ENCODE measurements at places on chromosomes 7 and 10.

DNA sequence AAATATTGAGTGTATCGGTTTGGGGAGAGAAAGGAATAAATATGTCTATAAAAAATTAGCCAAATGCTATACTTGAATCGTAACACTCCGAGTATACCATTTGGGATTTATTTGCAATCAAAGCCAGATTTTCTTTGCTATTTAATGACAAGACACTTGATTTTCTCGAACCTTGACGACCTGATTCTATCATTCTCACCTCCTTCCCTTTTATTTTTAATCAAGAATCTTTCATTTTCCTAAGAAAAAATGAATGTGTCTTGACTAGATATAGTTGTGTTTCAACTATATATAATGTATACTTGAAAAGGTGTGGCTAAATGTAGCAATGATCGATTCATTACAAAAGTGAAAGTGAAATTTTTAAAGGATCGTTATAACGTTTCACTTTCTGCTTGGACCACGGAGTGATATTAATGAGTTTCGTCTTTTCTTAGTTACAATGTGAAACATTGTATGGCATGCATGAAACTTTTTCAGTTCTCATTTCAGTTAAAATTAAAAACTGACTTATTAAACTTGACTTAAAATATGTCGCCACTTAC is 562 bp downstream of the NUB1 start:
- no peak for DNase-seq

- no peak for DNase-seq
These were observed 42.5 kb downstream of the SORCS3 start for GRCh38 chr10:104683567-104683966.

DNA sequence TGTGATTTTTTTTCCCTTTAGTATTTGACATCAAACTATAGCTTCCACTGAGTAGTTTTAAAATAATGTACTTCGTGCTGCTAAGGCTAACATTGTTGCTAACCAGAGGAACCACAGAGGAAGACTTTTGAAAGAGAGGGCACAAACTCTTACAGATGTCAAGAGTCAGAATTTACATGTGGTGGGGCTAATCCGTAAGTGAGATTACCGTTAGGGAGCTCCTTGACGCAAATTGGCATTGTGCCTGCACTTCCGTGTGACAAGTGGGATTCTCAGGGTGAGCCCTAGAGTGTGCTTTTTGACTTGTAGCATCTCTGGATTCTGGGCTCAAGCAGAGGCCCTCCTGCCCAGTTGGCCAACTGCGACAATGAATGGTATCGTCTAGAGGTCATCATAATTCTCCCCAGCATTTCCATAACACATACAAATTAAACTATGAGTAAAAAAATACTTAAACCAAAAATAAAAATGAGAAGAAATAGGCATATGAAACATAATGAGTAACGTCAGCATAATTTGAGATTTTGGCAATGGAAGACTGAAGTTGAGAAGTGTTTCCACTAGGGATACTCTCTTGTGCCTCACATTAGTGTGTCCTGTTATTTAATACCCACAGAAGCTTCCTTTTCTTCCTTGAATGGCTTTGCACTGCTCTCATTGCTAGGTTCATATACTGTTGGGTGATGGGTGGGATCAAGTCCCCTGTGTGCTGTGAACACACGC is 164.0 kb downstream of the SDK1 start:
- DNase-seq, result no peak

DNA sequence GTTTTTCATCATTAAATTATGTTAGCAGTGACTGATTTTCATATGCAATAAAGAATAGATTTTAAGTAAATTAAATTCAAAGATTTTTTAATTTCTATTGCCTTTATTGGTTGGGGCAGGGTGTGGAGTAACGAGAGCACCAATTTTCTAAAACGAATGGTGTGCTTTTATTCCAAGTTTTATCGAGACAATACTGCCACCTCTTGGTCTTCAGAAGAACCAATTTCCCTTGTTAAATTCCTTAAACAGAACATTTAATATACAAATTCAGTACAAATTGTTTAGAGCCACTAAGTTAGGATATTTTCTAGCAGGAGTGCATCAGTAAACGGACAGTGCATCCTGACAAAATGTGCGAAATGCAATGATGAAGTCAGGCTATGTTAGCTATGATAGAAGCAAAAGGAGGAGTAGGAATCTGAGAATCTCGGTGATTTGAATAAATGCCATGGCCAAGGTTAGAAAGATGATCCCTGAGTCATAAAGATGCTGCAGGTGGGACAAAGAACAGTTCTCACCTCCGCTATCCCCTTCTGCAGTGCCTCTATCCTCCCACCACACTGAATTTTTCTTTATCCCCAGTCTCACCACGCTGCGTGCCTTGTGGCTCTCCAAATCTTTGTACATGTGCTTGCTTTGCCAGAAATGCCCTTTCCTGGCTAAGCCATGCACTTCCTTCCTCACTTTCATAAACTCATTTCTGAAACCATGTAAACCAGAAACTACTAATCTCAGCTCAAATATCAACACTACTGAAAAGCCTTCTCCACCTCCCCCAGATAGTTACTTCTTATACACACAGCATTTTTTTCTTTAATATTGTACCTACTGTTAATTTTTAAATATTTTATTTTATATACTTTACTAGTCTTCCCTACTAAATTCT is 31.9 kb upstream of the AGBL3 start:
- DNase-seq, result peak; percentile 41

GRCh38 chr10:103144041-103144440 is 49.0 kb downstream of the NT5C2 start:
- DNase-seq, result no peak

GRCh38 chr7:37234334-37234733 is 214.3 kb downstream of the ELMO1 start:
- no peak for DNase-seq

DNA sequence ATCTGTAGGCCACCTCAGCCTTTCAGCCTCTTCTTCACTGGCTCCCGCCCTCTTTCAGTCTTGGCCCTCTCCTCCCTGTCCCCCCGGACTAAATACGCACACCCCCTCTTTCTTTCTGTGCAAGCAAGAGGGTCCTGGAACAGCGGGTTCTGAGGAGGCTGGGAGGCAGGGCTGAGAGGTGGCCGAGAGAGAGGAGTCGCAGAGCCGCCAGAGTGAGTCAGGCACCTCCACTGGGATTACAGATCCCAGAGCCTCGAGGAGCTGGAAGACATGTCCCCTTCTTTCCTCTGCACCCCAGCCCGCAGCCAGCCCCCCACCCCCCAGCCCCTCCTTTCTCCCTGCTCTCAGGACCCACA is 182 bp downstream of the CCDC136 start:
- no peak for DNase-seq

DNA sequence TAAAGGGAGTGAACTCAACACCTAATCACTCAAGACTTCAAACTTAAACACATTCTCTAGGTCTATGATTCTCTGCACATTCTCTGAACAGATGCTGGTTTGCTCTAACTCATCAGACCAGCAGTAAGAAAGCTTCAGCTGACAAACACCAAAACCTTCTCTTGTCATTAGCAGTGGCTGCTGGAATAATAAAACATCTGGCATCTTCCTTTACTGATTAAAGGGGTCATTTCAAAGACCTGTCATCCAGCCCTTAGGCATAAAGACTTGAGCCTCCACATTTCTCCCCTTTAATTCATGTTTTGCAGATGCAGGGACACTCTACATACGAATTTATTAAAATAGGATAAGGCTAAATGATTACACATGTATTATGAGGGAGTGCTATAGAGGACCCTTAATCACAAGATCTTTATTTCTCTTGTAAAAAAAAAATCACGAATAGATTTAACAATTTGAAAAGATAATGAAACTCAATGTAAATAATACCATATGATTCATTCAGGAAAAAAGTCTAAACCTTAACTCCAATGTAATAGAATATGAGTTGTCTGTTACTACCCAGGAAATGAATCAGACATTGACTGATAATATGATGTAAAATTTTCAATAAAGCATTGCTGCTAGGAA is 152.4 kb upstream of the GNAI1 start:
- no peak for DNase-seq

- peak; percentile 14 for DNase-seq
These were observed 27.8 kb downstream of the RHEB start for GRCh38 chr7:151491859-151492258.

GRCh38 chr10:77837248-77837924 is 89.2 kb downstream of the DLG5 start:
- DNase-seq, result peak; percentile 54

GRCh38 chr10:68348265-68348741 is 15.6 kb upstream of the PBLD start:
- DNase-seq, result peak; percentile 46

GRCh38 chr10:50578949-50579348 is 44.8 kb downstream of the SGMS1 start:
- DNase-seq, result no peak

- DNase-seq, result no peak
These were observed 91.2 kb upstream of the PARD3 start for GRCh38 chr10:34906067-34906965.
